Central memory CD8-positive, alpha-beta T cell (primary cell): ENCODE measurements at places on chromosomes 1 and 21.

- DNase-seq: no peak
Measured at GRCh38 chr1:205377355-205377754, 20.6 kb upstream of the KLHDC8A start.

- DNase-seq: no peak
Measured at GRCh38 chr1:2914702-2915101, 106.6 kb upstream of the ACTRT2 start.

DNA sequence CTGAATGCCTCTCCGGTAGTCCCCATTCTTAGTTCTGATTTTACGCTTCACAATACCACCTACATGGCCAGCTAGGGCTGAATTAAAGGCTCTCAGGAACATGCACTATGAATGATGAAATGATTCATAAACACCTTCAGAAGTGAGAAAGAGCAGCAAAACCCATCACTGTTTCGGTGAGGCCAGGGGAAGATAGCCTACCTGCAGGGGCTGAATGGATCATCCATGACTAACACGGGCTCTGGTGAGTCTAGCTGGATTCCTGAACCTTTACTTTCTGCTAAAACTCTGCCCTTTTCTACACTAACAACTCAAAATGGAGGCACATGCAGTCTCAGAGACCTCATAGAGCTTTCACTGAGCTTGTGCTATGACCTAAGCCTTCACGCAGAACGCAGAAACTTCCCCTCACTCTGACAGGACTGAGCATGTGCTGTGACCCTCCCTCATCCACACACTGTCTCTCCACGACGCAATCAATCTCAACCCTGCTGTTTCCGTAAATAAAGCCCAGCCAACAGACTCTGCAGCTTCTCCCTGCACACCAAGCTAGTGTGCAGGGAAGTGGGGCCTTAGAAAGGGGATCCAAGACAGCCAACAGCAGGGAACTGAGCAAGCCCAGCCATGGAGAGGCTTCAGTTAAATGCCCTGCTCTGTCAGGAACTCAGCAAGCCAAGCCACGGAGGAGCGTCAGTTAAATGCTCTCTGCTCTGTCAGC is 207.8 kb downstream of the SLC45A1 start:
- DNase-seq: peak; percentile 45

- DNase-seq: peak; percentile 30
Measured at GRCh38 chr1:84862810-84863251, 30.2 kb downstream of the LPAR3 start.

DNA sequence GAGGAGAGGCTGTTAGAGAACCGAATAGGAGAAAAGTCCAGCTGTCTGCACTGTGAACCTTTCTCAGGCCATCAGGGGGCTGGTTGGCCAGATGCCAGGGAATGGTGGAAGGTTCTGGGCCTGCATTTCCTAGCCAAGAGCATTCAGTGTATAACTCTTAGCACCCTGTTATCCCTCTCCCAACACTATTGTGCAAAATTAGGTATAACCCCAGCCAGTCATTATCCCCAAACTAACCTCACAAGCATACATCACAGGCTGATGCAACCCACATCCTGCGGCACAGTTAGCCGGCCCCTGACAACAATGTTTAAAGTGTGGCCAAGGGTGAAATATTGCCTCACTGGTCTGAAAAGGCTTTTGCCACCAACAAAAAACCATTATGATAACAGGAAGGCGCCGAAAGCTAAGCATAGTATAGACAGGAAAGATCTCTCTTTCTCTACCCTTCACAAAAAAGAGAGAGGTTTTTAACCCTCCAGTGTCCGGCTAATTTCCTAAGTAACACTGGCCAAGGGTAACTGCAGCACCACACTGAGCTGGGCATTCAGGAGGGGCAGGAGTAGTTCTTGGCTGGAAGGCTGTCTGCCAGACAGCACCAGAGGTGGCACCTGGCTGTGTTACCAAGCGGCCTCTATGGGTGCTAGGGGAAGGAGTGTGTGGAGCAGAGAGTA is 77.3 kb upstream of the BCAR3 start:
- DNase-seq: peak; percentile 33

- DNase-seq: no peak
Measured at GRCh38 chr1:171127501-171127900, 36.8 kb downstream of the FMO3 start.

DNA sequence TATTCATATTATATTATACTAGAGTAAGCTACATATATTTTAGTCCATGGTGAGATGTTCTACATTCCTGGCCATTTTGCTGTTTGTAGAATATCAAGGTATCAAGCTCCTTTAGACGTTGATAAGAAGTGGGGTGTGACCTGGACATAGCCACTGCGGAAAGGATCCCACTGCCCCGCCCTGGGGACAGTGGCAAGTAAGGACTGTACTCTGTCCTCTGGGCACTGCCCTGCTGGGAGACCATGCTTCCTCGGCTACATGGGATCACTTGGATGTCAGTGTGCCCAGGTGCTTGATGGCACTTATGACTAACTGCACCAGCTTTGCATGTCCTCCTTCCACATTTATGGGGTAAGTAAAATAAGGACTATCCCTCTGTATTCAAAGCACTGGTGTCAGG is 46.3 kb upstream of the NTPCR start:
- no peak for DNase-seq

DNA sequence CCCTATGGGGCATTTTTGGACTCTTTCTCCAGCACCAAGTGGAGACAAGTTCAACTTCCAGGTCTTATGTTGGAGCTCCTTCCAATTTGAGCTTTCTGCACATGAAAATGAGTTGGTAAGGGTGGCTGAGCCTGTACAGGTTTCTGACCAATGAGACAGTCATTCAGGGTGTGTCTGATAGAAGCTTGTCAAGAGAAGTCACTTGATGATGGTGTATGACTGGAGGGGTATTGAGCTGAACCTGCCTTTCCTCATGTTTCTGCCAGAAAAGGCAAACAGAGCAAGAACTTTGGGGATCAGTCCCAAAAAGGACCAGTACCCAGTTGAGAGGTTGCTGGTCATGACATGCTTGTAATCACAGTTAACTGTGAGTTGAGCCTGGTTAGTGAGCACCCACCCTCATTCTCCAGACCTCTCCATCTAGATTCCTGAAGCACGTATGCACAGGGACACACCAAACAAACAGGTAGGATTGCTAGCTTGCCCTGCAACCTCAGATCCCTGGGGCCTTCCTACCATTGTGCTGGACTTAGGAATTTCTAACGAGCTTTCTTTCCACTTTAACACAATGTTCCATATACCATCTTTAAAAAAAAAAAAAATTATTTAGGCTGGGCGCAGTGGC is 26.6 kb downstream of the FAM89A start:
- no peak for DNase-seq

DNA sequence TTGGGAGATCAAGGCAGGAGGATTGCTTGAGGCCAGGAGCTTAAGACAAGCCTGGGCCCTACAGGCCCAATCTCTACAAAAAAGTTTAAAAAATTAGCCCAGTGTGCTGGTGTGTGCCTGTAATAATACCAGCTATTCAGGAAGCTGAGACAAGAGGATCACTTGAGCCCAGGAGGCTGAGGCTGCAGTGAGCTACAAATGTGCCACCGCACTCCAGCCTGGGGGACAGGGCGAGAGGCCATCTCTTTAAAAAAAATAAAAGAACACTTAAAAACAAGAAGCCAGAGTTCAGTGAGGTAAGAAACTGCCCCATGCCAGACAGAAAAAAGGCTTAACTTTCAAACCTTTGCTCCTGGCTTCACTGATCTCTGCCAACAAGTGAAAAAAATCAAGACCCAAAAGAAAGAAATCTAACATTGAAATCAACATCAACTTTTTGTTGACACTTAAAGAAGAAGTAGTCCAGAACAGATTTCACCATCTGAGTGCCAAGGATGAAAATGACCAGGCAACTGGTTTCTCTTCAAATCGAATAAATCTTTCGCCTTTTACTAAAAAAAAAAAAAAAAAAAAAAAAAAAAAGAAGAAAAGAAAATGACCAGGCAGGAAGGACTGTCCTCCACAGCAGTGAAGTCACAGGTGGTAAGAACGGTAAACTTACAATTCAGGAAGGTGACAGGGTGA is 51.2 kb downstream of the SLC45A1 start:
- no peak for DNase-seq

GRCh38 chr1:10319750-10320149 is 79.1 kb upstream of the PGD start:
- no peak for DNase-seq

GRCh38 chr1:13699936-13700520 is at the start of gene PRDM2:
Gene PRDM2, plus strand, starts transcription at chr1:13700188. Its CDS starts 15,418 bp downstream, at chr1:13715606.
- peak; percentile 50 for DNase-seq

- DNase-seq: no peak
Measured at GRCh38 chr1:26125946-26126320, 14.3 kb downstream of the PDIK1L start.

- DNase-seq: no peak
Measured at GRCh38 chr1:21673277-21673780, 4.2 kb upstream of the RAP1GAP start.

DNA sequence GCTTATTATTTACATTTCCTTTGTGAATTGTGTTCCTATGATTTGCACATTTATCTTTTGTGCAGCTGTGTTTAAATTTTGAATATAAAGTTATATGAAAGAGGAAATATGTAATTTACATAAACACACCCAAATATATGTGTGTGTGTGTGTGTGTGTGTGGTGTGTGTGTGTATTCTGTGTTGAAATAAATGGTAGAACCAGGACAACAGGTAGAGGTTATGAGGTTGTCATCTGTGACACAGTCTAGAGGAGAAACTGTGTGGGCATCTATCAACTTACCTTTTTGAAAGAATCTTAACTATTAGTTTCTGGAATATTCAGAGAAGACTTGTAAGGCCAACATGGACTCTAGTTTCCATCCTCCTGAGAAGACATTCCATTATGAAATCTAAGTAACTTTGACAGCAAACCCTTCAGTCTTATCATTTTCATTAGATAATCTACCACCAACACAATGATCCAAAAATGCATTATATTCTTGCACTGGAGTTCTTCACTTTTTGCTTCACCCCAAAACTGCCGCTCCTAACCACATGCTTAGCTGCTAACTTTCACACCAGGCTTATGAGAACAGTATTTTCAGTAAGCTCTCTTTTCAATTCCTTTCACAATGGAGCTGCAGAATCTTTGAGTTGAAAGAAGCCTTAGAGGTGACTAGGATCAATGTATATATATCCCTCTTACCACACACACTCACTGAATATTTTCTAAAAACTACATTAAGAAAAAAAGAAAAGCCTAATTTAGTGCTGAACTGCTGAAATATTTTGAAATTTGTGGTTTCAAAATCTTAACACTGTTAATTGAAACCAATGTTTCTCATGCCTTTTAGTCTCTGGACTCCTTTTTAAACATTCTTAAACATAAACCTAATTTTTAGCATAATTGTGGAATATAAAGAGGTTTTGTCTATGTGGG is 21.8 kb downstream of the PTPRC start:
- DNase-seq: no peak

GRCh38 chr1:24966121-24966723 is 36.1 kb upstream of the RUNX3 start:
- no peak for DNase-seq

- DNase-seq: no peak
Measured at GRCh38 chr1:98002288-98002687, 81.5 kb upstream of the DPYD start.

DNA sequence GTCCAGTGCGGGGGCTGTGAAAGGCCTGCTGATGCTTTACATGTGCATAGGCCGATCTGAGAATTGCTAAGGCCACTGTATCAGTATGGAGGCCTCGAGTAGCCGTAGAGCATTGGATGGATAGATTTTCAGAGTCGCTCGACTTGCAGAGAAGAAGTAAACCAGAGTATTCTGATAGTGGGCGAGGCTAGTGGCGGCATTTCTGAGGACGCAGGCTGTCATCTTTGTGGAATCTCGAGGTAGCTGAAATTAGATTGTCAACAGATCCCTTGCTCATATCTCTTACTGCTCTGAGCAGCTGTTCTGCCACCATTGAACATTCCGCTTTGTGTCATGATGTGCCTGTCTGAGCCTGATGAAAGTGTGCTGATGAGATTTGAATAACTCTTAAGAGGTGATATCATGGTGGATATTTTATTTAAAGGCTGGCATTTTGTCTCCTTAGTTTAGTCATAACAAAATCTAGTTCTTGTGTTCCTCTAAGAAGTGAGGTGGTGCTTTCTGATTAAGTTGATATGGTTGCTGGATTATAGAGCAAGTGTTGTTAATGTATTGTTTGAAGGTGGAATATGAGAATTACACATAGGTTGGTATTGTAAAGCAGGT is 1.5 kb downstream of the KIF1B start:
- DNase-seq: no peak

DNA sequence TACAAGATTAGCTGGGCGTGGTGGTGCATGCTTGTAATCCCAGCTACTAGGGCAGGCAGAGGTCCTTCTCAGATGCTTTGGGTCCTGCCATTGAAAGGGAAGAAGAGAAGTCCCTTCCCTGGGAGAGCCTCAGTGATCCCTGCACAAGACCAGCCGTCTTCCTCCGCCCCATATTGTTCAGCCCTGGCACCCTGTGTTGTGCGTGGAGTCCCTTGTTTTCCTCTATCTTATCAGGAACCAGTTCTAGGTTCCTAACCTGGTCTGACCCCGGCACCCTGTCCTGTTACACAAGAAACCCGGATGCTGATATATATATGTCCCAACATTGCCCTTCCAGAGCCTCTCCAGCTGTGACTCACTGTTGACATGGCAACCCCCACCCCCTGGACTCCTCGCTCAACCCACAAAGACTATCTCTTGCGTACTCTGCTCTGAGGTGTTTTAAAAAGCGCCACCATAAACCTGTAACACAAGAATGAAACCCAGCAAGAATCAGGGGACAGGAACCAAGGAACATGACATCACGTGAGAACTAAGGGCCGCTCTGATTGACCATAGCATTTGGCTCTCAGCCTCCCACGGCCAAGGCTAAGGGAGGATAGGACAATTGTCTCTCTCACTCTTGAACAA is 4.8 kb downstream of the MX2 start:
- DNase-seq: no peak

DNA sequence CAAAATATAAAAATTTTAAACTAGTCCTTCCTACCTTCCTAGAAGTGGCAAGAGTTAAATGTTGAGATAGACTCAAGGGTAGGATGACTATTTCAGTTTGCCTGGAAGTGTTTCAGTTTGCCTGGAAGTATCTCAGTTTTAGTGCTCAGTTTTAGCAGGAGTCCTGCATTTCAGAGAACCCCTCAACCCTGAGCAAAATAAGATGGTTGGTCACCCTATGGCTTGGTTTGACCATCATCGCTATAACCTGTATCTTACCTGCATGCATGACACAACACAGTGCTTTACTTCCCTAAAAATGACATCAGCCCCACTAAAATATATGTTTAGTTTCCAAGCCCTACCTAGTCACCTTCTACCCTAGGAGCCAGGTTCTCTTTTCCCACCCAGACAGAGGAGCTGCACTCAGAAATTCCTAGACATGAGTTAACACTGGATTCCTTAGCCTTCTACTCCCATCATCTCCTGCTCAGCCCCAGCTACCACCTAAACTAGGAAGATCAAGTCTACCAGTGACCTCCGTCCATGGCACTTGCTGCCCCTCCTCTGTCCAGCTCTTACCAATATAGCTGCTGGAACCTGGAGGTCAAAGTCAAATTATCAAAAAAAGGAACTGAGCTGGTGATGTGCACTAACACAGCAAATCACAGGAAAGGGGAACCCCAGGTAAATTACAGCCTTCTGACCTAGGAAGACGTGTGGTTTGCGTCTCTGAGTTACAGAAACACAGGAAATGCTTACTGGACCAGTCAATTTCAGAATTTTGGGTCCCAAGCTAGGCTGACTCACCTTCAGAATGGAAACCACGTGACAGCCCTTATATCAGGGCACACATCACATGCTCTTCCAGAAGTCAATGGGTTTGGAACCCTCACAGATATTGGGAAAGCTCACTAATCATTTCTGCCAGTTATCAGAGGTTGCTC is 2.2 kb upstream of the G0S2 start:
- DNase-seq: no peak
